ENCODE measurements at places on chromosomes 11 and 22.
A peak's percentile ranks its signal among the peaks of the same experiment; 100 is the strongest.

DNA sequence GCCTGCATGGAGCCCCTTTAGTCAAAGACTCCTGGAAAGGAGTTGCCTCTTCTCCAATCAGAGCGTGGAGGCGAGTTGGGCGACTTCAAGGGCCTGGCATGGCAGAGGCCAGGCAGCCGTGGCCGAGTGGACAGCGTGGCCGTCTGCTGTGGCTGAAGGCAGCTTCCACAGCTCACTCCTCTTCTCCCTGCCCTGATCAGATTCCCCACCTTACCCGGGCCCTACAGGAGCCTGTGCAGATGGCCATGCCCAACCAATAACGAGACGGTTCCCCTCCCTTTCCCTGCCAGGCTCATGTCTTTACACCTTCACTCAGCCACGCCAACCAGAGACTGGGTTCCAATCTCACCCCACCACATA lies 20.0 kb upstream of the SLC22A12 start:
- DNase-seq, result no peak

DNA sequence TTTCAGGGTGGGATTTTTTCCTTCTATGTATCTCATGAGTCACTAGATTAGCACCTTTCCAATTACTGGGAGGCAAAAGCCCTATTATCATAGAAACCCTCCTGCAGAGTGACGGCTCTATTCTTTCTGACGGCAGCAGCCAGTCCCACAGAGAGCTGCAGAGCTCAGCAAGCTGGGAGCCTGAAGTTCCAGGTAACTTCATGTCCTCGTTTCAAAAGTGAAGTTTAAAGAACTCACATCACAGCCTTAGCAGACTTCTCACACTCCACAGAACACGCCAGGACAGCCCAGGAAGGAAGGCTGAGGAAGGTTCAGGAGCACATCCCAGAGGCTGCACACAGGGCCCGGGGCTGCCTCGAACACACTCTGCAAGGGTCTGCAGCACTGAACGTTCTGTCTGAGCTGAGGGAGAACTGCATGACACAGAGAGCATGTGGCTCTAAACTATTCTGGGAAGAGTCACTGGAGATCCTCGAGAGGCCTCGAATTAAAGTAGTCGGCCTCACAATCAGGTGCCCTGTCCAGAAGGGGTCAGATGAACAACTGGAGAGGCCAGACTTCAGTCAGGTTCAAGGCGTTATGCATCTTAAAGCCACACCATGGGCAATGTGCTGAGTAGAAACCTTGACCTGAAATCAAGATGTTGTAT lies 104.2 kb upstream of the DRD2 start:
- DNase-seq, result no peak

GRCh38 chr11:35282221-35282882 lies 137.0 kb downstream of the SLC1A2 start:
- peak; percentile 83 for DNase-seq

DNA sequence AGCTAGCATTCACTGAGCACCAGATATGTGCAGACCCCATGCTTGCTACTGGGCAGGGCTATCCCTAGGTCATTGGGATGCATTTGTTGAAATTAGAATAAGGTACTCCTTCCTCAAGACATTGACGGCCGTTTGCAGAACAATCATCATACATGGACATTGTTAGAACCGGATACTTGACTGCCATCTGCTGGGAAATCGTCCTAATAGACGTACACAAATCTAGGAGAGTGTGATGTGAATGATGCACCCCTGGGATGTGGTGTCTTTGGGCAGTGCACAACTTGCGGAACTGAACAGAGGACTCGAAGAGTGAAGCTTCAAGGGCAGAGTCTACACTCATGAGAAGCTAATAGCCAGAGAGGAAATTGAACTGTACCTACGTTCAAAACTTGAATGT lies 35.9 kb downstream of the MYO18B start:
- DNase-seq, result peak; percentile 51

DNA sequence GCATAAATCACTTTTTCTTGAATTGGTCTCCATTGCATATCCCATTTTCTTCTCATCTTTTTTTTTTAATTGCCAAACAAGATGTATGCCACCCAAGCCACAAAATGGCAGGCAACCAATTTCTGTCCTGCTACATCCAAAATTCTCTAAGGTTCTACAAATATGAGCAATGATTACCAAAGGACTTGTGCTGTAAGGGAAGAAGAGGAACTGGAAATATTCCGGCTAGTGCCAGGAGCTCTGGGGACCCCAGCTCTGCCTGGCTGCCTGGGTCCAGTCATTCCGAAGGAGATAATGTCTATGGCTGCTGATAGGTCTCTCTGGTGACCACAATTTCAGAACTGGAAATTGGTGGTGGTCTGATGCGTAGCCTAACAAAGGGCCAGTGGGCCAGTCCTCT lies 17.1 kb upstream of the SNX32 start:
- no peak for DNase-seq

- no peak for DNase-seq
These were observed 156.1 kb downstream of the HIPK3 start for GRCh38 chr11:33413301-33413700.
